ENCODE measurements at places on chromosomes 2 and 18.

GRCh38 chr18:79737426-79737825 lies 57.8 kb downstream of the CTDP1 start:
- no peak for DNase-seq

DNA sequence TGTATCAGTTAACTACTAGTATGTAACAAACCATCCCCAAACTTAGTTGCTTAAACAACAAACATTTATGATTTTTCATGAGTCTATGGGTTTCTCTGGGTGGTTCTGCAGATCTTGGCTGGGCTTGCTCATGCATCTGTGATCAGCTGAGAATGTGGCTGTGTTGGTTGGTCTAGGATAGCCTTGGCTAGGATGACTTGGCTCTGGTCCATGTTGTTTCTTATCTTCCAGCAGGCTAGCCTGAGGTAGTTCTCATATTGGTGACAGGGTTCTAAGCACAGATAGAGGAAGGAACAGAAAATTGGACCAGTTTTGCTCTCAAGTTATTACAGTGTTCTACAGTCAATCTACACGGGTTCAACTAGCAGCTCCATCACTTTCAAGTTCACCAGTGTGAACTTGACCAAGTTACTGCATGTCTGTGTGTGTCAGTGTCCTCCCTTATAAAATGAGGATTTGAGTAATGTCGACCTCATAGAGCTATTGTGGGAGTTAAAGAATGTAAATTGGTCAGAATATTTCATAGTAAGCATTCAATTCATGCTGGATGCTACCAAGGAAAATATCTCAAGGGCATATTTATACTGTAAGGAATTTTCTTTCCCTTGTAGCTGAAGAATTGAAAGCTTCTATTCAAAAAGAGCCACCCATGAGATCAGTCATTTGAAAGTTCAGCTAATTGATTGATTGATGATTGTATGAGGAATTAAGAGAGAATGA lies 65.3 kb downstream of the MYO3B start:
- no peak for DNase-seq

- no peak for DNase-seq
These were observed 81.9 kb downstream of the MOGAT1 start for GRCh38 chr2:222753251-222753824.

- DNase-seq, result no peak
These were observed 6.5 kb downstream of the PIAS2 start for GRCh38 chr18:46910856-46911255.
